ENCODE measurements at places on chromosomes 16 and 17. TPM values are rescaled to one million over a fixed set of nuclear protein-coding genes. Genes with fewer than 3 reads are reported as not detected.

DNA sequence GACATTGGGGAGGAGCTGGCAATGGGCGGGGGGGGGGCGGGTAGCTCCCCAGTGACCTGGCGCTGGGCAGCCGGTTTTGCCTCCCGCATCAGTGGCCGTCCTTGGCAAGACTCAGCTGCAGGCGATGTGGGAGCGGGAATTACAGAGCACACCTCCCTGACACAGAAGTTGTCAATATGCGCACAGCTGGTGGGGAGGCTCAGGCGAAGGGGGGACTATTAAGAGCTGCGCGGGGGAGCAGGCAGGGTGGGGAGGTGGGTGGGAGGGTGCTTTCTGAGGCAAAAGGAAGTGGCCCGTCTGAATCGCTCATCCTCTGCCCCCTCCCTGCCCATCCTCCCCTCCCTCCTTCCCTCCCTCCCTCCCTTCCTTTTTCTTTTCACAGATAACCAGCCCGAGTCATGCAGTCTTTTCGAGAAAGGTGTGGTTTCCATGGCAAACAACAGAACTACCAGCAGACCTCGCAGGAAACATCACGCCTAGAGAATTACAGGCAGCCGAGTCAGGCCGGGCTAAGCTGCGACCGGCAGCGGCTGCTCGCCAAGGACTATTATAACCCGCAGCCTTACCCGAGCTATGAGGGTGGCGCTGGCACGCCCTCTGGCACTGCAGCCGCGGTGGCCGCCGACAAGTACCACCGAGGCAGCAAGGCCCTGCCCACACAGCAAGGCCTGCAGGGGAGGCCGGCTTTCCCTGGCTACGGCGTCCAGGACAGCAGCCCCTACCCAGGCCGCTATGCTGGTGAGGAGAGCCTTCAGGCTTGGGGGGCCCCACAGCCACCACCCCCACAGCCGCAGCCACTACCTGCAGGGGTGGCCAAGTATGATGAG, 44.0 kb downstream of the SREBF1 start:
- no peaks in the 10 kb centered on the region for H3K27me3 ChIP-seq
- peak; percentile 62 for DNase-seq
- peaks cover 4% of the 10 kb centered on the region for H3K36me3 ChIP-seq
- H3K4me1 ChIP-seq, result no peaks in the 10 kb centered on the region
- no peak overlapping the region for H3K4me3 ChIP-seq
- no peak overlapping the region for H3K27ac ChIP-seq

- H3K27me3 ChIP-seq, result no peaks in the 10 kb centered on the region
- no peak for DNase-seq
- peaks cover 24% of the 10 kb centered on the region for H3K36me3 ChIP-seq
- H3K4me3 ChIP-seq, result no peak overlapping the region
- peaks cover 15% of the 10 kb centered on the region for H3K4me1 ChIP-seq
Measured at GRCh38 chr17:76720941-76721340, 5.5 kb downstream of the JMJD6 start.

DNA sequence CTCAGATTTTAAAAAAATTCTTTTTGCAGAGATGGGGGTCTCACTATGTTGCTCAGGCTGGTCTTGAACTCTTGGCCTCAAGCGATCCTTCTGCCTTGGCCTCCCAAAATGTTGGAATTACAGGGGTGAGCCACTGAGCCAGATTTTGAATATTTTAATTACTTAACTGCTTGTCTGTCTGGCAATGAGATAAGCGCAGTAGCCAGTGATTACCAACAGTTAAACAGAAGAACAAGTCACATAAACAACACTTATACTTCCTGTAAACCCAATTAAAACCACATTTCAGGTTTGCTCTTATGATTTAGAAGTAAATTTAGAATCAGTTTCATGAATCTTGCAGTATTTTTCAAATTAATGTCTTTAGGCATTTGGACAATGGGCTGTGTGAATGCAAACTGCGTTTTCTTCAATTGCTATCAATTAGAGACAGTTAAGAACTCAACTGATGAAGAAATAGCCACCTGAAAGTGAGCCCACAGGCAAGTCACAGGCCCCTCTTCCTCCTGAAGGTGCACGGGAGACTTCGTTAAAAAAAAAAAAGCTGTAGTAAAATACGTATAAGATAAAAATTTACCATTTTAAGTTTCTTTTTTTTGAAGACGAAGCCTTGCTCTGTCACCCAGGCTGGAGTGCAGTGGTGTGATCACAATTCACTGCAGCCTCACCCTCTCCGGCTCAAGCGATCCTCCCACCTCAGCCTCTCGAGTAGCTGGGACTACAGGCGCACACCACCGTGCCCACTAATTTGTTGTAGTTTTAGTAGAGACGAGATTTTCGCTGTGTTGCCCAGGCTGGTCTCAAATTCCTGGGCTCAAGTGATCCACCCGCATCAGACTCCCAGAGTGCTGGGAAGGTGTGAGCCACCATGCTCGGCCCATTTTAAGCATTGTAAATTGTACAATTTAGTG, 73.0 kb downstream of the PITPNC1 start:
- no peak for DNase-seq
- H3K27me3 ChIP-seq, result no peaks in the 10 kb centered on the region
- peaks cover 7% of the 10 kb centered on the region for H3K4me1 ChIP-seq

DNA sequence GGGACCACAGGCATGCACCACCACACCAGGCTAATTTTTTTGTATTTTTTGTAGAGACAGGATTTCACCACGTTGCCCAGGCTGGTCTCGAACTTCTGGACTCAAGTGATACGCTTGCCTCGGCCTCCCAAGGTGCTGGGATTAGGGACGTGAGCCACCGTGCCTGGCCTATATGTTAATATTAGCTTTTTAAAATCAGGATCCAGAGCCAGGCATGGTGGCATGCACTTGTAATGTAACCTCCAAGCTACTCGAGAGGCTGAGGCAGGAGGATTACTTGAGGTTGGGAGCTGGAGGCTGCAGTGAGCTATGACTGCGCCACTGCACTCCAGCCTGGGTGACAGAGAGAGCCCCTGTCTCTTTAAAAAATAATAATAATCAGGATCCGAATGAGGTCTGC, 8.5 kb upstream of the ADCY7 start:
- no peaks in the 10 kb centered on the region for H3K27me3 ChIP-seq
- H3K4me1 ChIP-seq, result no peaks in the 10 kb centered on the region
- DNase-seq, result no peak
- H3K4me3 ChIP-seq, result no peak overlapping the region
- H3K27ac ChIP-seq, result no peak overlapping the region

DNA sequence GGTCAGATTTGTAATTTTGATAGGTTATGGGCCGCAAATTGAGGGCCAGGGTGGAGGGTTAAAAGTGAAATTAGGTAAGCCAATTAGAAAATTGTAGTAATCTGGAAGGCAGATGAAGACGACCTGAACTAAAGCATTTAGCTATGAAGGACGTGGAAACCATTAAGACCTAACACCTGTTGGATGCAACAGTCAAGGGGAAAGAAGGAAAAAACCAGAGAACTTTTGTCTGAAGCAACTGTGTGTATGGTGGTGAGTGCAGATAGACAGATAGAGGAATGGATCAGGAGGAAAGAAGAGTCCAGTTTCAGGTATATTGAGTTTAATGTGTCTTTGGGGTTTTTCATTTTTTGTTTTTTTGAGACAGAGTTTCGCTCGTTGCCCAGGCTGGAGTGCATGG, 40.2 kb upstream of the MARCHF10 start:
- H3K36me3 ChIP-seq, result no peaks in the 10 kb centered on the region
- DNase-seq, result no peak
- no peaks in the 10 kb centered on the region for H3K4me1 ChIP-seq
- no peak overlapping the region for H3K4me3 ChIP-seq
- no peaks in the 10 kb centered on the region for H3K27me3 ChIP-seq

DNA sequence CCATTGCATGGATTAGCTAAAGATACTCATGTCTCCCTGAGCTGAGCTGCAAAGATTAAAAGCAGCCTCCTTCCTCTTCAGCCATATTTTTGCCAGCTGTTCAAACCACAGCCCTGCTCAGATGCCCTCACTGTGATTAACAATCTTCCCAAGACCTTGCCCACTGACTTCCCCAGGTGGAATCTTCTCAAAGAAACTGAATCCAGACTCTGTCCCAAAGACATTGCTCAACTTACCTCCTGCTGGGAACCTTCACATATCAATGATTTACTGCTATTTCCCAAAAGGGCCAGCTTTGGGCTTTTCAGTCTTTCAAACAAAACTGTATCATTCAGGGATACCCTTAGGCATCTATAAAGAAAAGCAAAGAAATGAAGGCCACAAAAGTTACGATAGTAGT, 9.2 kb downstream of the C17orf67 start:
- no peak overlapping the region for H3K4me3 ChIP-seq
- H3K27ac ChIP-seq, result no peak overlapping the region
- H3K27me3 ChIP-seq, result no peaks in the 10 kb centered on the region
- peaks cover 2% of the 10 kb centered on the region for H3K36me3 ChIP-seq
- no peak for DNase-seq

GRCh38 chr16:27109666-27110523, 43.2 kb downstream of the C16orf82 start:
- no peaks in the 10 kb centered on the region for H3K36me3 ChIP-seq
- no peak overlapping the region for H3K27ac ChIP-seq
- no peaks in the 10 kb centered on the region for H3K27me3 ChIP-seq

DNA sequence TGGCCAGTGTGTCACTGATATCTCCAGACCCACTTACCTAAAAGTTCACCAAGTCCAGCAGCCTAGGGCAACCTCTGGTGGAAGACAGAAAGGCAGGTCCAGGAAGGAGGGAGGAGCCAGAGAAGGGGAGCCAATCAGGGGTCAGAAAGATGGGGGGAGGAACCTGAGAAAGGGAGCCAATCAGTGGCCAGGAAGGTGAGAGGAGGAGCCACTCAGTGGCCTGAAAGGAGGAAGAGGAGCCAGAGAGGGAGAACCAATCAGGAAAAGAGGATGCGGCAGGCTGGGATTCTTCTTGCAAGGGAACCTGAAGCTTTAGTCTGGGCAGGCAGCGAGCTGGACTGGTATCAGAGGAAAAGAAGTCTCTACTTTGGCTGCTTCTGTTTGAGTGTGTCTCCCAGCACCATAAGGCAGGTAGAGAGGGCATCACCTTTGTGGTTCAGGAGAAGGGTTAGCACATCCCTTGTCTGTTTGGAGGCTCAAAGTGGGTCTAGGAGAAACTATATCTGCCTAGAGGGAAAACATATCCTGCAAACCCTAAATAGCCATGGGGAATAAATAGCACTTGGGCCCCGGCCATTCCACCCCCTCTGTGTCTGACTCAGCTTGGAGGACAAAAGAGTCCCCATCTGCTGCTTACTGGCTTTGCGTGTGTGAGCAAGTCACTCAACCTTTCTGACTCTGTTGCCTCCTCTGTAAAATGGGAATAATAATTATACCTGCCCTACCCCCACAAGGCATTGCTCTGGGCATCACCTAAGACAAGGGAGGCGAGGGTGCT, 43.4 kb upstream of the CRHR1 start:
- no peak overlapping the region for H3K4me3 ChIP-seq
- no peak overlapping the region for H3K27ac ChIP-seq
- peaks cover 10% of the 10 kb centered on the region for H3K27me3 ChIP-seq

DNA sequence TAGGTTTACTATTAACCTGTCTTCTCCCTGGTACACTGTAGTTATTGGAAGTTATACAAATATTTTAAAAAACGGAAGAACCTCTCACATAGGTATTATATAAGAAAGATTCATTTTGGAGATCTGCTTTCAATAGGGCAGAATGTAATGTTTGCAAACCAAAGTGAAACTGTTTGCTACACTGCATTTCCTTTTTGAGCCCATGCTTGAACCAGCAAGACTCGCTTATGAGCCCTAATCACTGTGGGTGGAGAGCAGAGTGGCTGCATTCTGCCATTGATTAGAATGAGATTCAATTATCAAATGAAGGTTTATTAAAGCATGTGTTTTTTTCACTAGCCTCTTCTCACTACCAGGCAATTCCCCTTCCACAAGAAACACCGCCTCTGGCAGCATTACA, 589.7 kb downstream of the CDH11 start:
- DNase-seq, result no peak
- H3K4me1 ChIP-seq, result no peaks in the 10 kb centered on the region
- H3K36me3 ChIP-seq, result no peaks in the 10 kb centered on the region
- H3K27me3 ChIP-seq, result no peaks in the 10 kb centered on the region
- H3K4me3 ChIP-seq, result no peak overlapping the region

GRCh38 chr17:2022647-2023240, 2.4 kb downstream of the RTN4RL1 start:
- no peak overlapping the region for H3K27ac ChIP-seq
- peaks cover 35% of the 10 kb centered on the region for H3K27me3 ChIP-seq
- H3K4me3 ChIP-seq, result no peak overlapping the region
- no peaks in the 10 kb centered on the region for H3K36me3 ChIP-seq

DNA sequence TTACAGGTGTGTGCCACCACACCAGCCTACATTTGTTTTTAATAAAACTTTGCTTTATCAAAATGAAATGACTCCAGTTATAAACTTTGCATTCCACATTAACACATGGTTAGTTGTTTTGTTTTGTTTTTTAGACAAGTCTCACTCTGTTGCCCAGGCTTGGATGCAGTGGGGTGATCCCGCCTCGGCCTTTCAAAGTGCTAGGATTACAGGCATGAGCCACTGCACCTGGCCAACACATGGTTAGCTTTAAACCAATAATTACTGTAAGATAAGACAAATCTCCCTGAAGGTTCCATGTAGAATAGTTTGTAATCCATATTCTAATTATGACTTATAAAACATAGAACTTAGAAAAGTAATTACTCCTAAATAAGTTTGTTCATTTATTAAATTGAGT, 89.8 kb upstream of the MED13 start:
- no peak overlapping the region for H3K27ac ChIP-seq
- H3K36me3 ChIP-seq, result no peaks in the 10 kb centered on the region
- H3K4me3 ChIP-seq, result no peak overlapping the region
- no peaks in the 10 kb centered on the region for H3K27me3 ChIP-seq

GRCh38 chr17:21174186-21174585, 39.8 kb downstream of the TMEM11 start:
- H3K4me3 ChIP-seq, result no peak overlapping the region
- no peaks in the 10 kb centered on the region for H3K36me3 ChIP-seq
- no peaks in the 10 kb centered on the region for H3K4me1 ChIP-seq
- DNase-seq, result peak; percentile 28
- no peaks in the 10 kb centered on the region for H3K27me3 ChIP-seq

DNA sequence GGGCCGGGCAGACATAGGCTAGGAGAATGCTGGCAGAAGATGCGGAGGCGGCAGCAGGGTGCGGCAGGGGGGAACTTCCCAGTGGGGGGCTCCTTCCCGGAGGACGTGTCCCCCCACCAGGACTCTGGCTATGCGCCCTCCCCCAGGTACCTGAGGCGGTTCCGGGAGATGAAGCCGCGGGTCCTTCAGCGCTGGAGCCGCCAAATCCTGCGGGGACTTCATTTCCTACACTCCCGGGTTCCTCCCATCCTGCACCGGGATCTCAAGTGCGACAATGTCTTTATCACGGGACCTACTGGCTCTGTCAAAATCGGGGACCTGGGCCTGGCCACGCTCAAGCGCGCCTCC, 3.4 kb downstream of the WNK4 start:
- no peak overlapping the region for H3K4me3 ChIP-seq
- H3K27ac ChIP-seq, result no peak overlapping the region
- H3K4me1 ChIP-seq, result peaks cover 35% of the 10 kb centered on the region
- H3K36me3 ChIP-seq, result no peaks in the 10 kb centered on the region

PHOSPHO1 gene
- not detected for total RNA-seq

CALB2 gene
- not detected for total RNA-seq

HAS3 gene
- 1.8 TPM for total RNA-seq

FOXL1 gene
- total RNA-seq, result 4.2 TPM

TMC7 gene
- total RNA-seq, result 7.0 TPM
